Activated CD4-positive, alpha-beta T cell treated with anti-CD3 and anti-CD28 coated beads, Interleukin-2, Interleukin-4, amounts not matched to agents 100 ng/mL and 50 ng/mL, durations not matched to agents 16 hours and 8 hours (primary cell): ENCODE measurements at places on chromosomes 12 and 14.
A peak's percentile ranks its signal among the peaks of the same experiment; 100 is the strongest.

DNA sequence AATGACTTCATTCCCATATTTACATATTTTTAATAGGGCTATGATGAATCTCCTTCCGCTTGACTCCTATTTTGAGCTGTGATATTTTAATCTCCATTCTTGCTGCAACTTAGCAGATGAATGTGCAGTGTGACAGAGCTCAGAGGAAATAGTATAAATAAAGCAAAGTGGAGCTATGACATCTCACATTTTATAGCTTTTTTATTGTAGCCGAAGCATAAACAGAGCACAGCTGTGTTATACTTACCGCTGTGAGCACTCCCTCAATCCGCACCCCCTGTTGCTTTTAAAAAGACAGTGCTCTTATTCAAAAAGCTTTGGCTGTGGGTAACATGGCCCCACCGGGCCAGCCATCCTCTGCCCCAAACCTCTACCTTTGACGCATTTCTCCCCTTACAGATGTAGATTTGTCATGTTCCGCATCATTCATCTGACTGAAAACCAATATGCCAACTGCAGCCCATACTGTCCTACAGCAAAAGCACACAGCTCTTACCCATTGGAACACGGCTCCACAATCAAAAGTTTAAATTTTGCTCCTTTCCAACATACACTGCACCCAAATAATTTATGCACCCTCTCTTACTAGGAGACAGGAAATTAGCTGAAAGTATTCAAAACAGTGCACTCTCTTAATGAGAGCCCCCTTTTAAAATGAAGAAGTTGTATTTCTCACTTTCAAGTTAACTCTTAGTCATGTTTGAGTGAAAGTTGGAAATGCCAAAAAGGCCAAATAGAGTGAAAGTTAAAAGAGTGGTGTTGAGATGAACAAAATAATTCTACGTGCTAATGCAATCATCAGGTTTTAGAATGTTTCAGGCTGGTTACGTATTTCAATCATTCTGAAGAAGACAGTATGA, 429.3 kb upstream of the SOX5 start:
- DNase-seq = no peak

GRCh38 chr12:122635471-122635870, 67.7 kb downstream of the HCAR2 start:
- no peak for DNase-seq

GRCh38 chr12:55642267-55642666, 5.6 kb downstream of the OR10P1 start:
- no peak for DNase-seq

DNA sequence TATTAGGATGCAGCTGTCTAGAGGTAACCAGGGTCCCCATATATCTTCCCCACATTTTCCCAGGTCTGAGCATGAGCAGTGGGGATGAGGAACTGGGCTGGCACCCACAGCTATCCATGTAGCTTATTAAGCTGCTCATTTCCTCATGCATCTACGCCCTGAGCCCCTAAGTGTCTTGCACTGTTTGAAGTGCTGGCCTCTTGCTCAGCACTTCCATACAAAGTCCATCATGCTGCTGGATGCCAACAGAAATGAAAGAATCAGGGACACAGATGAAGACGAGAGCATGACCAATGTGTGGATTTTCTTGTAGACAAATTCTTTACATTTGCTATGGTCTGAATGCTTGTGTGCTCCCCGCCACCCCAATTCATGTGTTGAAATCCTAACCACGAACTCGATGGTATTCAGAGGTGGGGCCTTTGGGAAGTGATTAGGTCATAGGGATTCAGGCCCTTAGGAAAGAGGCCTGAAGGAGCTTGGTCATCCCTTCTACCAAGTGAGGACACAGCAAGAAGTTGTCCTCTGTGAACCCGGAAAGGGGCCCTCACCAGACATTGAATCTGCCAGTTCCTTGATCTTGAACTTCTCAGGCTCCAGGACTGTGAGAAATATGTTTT, 54.5 kb downstream of the C12orf75 start:
- no peak for DNase-seq

GRCh38 chr12:98646294-98647090, 1.4 kb downstream of the APAF1 start:
- DNase-seq = no peak

DNA sequence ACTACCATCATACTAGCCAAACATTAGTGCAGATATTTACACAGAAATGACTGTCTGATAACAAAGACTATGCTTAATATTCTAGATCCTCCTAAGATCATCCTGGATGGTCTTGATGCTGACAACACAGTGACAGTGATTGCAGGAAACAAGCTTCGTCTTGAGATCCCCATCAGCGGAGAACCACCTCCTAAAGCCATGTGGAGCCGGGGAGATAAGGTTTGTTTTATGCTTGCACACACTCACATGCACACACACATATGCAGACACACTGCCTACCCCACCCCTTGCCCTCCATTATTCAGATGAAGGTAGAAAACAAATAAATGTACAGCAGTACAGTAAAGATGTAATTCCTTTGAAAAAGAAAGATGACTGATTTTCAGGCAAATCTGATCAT, 44.4 kb upstream of the CHPT1 start:
- no peak for DNase-seq

GRCh38 chr14:92037989-92038388, 1.9 kb downstream of the TRIP11 start:
- DNase-seq = no peak

DNA sequence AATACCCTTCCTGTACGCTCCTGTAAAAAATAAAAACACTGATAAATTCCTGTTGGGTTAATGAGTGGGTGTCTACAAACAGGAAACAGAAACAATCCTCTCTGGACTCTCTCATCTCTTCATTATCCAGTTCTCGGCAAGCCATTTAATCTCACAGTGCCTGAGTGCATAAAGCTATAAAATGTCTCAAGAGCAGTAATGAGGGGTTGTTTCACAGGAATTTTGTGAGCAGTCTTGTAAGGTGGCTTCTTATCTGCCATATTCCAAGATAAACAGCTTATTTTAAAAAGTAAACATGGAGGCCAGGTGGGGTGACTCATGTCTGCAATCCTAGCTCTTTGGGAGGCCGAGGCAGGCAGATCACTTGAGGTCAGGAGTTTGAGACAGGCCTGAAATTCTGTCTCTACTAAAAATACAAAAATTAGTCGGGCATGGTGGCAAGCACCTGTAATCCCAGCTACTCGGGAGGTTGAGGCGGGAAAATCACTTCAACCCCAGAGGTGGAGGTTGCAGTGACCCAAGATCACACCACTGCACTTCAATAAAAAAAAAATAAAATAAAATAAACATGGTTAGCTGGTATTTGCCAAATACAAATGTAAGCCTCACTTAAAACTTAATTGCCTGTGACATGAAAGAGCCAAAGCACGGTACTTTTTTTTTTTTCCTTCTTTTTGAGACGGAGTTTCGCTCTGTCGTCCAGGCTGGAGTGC, 54.0 kb downstream of the CLIP1 start:
- no peak for DNase-seq

GRCh38 chr12:103547376-103547775, 39.7 kb upstream of the STAB2 start:
- DNase-seq = no peak

- DNase-seq = no peak
These were observed 1.7 kb downstream of the AJUBA start for GRCh38 chr14:22980672-22981089.

DNA sequence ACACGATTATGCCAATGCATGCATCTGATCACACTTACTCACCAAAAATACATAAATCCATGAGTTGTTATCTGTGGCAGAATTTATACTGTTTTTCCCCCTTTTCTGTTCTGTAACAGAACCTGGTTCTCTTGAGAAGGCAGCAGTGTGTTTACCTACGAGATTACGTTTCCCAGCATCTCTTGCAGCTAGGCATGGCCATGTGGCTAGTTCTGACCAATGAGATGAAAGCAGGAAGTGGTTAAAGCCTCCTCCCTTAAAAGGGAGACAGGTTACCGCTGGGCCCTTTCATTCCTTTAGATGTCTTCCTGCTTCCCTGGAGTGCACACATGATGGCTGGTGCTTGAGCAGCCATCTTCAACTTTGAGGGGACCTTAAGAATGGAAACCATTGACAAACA, 11.7 kb upstream of the ASPG start:
- no peak for DNase-seq

GRCh38 chr12:65170209-65170881, 962 bp downstream of the LEMD3 start:
- peak; percentile 66 for DNase-seq

DNA sequence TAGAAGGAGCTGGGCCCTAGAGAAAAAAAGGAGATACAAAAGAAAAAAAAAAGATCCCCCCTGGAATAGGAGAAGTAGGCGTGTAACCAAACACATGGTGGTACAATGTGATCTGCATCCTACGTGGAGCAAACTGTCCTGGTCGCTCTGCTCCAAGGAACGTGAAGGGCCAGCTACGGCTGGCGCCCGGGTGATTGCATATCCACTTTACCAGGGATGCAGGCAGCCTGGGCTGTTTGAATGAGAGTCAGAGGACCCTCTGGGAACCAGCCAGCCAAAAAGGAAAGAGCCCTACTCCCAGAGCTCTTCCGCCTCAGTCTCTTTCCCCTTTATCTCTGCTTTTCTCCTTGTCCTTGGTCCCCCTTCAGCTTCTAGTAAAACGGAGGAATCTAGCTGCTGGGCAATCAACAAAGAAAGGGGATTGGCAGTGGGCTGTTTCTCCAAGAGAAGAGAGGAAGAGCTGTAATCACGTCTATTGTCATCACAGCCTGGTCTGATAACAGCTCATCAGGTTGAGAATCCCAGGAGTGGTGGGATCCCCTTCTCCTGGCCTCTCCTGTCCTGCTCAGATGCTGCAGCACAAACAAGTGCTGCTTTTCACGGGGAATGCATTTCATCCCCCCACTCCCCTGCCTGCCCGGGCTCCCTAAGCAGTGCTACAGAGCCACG, 156.0 kb downstream of the ADCK1 start:
- no peak for DNase-seq

DNA sequence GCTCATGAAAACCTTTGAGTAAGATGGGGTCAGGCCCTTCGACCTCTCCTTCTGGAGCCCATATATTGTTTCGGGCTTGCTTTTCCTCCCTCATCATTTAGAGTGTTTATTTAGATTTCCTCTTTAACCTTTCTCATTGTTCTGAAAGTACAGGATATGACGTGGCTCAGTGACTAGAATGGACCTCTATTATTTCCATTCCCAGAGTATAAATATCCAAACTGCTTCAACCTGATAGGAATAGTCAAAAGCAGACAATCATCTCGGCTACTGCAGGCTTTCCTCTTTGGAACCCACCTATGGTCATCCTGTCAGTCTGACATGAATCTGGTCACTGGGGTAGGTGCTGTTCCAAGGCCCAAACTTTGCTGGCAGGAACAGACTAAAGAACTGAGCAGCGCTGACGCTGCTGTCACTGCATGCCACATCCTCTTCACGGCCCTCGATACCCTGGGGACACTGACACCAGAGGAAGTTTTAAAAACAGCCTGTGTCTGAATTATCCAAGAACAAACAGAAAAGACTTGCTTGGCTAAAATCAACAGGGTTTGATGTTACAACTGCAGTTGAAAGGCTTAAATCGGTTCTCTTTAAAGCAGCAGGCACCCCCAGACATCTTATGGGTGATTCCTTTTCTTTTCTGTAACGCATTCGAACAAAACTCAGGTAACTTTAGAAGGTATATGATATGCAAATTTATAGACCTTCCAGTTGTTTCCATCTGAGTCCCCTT, 5.0 kb upstream of the DDX47 start:
- DNase-seq = peak; percentile 58

GRCh38 chr12:102824218-102824835, 92.7 kb downstream of the PAH start:
- DNase-seq = no peak

- DNase-seq = peak; percentile 59
These were observed 12.5 kb upstream of the INF2 start for GRCh38 chr14:104676694-104677511.

- DNase-seq = no peak
These were observed 58.8 kb upstream of the ACTN1 start for GRCh38 chr14:69037790-69038454.

GRCh38 chr12:6205144-6205539, 4.9 kb downstream of the CD9 start:
- DNase-seq = no peak

DNA sequence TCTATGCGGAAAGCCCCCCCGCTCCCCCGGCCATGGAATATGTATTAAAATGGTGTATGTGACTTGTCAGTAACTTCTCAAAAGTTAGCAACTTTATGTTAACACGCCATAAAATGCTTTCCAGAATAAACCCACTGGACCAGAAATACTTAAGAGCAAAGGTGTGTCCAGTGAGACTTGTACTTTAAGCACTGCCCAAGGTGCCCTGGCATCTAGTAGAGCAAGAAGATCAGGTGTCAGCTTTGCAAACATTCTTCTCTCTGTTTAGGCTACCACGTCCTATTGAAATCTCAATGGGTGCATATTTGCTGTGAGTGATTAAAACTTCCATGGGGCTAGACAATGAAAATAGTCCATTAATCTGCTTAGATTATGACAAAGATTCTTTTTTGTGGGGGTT, 201.2 kb downstream of the ESR2 start:
- no peak for DNase-seq

DNA sequence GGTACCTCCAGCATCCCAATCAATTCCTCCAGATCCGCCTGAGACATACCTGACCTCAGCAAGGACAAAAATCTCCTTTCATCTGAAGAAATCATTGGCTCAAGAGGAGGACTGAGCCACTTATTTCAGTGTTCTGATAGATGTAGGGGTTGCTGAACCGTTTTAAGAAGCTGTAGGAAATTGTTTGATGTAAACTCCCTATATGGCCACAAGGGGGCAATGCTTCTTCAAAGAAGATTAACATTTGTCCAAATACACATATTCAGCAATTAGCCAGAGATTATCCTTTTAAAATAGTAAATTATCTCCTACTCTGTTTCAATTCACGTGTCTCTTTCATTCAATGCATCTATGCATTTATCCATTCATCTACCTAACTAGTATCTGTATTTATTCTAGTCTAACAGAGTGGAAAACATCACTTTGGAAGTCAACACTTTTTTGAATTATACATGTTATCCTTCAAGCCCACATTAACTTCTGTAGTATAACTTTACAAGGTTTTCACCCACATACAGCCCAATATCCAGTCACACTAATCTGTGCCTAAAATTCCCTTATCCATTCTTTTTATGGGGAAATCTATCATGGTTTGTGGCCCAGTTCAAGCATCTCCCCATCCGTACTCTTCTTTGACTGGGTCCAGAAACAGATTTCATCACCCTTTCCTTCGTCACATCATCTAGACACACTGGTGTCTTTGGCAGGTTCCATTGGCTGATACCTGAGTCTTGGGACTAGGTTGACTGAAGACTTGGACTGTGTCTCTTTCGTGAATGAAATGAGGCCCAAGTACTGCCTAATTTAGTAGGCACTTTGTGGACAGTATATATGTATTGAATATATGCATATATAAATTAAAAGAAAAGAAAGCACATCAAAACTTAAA, 411.0 kb upstream of the OR4E1 start:
- DNase-seq = peak; percentile 51

DNA sequence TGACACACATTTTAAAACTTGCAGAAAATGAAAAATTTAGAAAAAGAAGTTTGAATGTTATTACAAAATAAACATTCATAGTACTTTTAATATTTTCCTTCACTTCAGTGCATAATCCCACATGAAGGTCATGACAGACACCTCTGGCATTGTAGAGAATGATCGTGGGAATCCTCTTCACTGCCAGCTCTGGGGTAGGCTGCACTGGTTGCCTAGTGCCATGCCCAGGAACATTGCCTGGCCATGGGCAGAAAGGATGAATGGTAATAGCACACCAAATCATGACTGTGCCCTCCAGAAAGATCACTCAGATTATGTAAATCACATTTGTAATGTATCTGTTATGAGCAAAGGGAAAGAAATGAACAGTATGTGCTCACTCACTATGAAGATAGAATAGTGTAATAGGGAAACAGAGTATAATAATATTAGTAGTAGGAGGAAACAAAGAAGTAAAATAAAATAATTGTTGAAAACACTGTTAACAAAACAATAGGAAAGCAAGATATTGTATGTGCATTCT, 161.6 kb downstream of the PLCZ1 start:
- no peak for DNase-seq
